ENCODE measurements at places on chromosomes 11 and 22.

GRCh38 chr22:34427436-34427835 lies 507.2 kb upstream of the LARGE1 start:
- DNase-seq = no peak

DNA sequence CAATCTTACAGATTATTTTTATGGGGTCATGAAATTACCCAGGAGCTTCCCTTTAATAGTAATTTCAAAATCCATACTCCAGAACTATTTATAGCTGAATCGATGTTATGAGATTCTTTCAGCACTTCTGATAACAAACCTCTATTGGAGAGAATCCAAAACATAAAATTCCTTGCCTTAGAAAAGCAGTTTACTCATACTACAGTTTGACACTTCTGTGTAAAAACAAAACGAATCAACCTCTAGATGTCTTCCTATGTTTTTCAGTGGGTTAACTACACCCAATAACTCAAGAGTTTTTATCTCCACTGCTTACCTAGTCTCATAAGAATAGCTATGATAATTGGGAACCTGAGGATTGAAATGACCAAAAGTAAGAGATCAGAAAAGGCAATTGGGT lies 35.6 kb downstream of the KIF18A start:
- no peak for DNase-seq

- no peak for DNase-seq
These were observed 15.7 kb upstream of the GNB1L start for GRCh38 chr22:19870153-19871022.

DNA sequence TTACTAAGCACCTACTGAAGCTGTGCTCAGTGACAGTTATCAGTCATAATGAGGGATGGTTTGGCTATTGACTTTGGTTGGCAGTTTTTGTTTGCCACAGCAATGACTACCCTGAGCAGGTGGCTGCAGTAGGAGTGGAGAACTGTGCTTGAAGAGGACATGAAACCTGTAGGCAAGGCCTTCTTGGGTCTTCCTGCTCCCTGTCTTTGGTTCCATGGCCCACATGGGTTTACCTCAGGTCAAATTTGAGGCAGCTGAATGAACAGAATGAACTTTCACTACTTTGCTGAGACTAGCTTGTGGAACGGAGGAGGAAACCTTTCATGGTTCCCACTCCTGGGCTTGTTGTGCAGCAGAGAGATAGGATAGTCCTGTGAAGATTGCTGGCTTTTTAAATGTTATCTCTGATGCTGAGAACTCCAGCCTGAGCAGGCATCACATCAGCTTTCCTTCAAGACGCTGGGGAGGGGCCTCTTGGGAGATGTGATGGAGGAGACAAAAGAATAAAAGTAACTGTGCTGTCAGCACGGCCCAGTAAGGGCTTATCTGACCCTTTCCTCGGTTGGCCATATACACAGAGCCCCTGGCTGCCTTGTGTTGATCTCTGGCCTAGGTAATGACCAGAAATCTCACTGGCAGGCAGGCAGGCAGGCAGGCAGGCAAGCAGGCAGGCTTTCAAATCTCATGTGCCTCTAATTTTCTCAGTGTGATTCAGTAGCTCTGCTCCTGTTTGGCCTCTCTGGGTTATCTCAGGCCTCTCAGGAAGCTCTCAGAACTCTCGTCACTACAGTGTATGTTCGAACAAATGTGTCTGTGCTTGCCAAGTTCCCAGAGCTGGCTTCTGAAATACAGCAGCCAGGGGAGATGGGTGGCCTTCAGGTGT lies 12.0 kb downstream of the STIM1 start:
- DNase-seq = no peak

DNA sequence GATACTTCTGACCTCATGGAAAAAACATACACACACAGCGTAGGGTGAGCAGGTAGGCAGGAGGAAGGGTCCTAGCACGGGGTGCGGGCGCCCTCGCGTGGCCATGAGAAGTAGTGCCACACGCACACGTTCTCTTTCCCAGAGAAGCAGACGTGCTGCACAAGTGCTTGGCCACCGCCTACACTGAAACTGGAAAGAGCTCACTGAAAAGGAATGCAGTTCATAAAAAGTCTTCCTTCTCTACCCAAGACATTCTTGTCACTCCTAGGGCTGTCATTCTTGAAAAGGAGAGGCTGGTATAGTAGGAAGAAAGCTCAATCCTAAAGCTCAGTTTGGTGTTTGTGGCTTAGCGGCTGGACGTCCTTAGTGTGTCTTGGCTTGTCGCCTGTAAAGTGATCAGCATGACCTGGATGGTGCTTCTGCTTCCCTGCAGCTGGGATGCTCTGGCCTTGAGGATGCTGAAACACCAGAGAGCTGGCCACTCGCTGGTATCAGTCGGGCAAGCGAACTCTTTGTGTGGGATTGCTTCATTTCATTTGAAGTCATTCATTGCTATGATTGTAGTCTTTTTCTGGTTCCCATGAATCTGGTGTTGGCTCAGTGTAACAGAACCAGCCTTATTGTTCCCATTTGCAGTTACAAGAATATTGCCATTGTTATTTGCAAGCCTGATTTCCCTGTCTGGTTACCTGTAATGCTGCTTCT lies 303.8 kb downstream of the NTM start:
- DNase-seq = peak; percentile 81

DNA sequence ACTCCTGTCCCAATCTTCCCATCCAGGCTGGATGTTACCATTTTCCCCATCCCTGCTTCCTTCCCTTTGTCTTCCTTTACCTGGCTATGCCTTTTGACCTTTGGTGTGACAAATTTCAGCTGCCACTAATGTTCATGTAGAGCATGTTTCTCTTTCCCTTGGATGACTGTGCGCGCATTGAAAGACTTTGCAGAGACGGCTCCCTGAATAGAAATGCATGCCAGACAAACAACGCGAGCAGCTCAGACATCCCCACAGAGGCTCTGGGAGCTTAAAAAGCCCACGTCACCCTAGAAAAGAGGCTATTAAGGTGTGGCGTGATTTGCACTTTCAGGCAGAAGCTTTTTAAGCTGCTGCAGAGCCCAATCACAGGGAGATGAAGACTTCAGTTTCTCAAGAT lies 202.0 kb downstream of the NTM start:
- no peak for DNase-seq

DNA sequence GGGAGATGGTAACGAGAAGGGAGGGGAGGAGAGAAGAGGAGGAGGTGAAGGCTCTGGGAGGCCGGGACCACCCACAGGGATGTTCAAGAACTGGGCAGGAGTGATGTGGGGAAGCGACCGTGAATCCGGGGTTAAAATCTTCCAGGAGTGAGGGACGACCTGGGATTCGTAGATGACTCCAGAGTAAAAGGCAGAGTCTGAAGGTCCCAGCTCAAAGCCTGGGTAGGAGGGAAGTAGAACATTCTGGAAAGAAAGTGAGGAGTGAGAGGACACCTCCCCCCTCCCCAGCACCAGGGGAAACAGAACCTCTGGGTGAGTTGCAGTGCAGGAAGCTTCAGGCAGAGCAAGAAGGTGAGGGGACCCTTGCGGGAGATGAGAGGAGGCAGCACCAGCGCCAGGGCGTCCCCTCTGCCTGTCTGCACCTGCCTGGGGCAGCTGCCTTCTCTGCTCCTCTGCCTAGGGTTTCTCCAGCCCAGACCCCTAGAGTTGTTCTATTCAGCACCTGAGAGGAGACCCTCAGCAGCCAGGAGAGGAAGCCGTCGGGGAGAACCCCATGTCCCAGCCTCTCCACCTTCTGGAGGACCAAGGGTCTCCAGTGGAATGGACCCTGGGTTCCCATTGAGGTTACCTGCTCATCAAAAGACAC lies 49.7 kb downstream of the LINC01488 start:
- no peak for DNase-seq

DNA sequence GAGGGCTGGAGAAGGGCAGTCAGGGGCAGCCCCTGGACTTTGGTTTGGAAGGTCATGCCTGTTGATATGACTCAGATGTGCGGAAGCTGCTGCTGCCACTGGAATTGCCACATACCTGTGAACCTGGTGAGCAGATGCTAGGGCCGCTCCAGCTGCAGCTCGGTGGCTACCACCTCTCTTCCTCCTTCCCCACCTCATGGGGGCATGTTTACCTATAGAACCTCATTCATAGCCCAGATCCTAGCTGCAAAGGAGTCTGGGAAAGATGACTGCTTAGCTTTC lies 17.5 kb upstream of the TSPAN18 start:
- DNase-seq = no peak

DNA sequence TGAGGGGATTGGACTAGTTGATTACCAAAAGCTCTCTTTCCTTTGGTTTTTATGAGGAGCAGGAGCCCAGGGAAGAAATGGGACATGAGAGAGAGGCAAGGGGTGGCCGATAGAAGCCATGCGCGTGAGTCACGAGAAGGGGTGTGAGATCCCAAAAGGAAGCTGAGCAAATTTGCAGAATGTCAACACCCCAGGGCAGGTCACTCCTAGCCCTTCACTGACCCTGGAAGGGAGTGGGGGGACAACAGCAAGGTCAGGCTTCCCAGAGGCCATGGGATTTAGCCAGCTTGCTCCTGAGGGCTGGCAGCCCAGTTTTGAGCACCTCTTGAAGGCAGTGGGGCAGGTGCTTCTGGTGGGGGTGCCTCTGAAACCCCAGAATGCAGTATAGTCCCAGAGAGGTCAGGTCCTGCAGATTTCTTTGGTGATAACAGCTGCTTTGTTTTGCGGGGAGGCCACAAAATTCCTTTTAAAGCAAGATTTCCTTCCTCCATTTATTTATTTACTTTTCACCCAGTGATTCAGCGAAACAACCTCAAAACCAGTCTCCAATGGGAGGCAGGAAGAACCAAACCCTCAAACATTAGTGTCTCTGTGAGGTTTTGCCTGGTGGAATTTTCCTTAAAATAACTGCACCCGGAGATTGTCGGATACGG lies 40.1 kb upstream of the TIMP3 start:
- no peak for DNase-seq

DNA sequence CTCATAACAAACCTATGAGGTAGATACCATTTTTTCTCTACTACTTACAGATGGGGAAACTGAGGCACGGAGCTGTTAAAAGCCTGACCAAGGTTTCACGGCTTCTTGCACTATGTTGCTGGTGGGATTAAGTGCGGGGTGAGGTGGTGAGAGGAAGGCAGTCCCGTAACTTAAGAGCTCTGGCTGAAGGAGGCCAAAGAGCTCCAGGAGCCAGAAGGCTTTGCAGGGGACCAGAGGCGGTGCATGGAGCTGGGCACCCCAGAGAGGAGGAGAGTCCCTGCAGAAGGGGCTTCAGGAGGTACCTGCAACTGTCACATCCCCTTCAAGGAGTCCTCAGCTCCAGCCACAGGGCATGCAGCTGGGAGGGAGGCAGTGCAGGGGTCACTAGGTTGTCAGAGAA lies 4.1 kb downstream of the CHRM4 start:
- DNase-seq = no peak

DNA sequence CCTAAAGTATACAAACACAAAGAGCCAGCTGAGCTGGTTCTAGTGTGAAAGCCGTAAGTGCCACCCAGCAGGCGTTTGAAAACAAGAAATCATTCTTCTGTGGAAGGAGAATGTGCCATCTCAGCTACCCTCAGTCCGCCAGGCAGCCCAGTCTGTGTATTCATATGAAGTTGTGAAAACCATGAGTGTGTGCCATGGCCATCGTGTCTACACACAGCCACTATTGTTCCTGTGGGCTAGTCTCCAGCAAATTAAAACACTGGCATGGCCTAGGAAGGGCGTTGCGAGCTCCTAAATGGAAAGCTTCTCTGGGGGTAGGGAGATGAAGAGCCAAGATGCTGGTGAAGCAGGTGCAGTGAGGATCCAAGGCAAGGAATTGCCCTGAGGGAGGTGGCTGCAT lies 51.5 kb upstream of the HORMAD2 start:
- DNase-seq = no peak

DNA sequence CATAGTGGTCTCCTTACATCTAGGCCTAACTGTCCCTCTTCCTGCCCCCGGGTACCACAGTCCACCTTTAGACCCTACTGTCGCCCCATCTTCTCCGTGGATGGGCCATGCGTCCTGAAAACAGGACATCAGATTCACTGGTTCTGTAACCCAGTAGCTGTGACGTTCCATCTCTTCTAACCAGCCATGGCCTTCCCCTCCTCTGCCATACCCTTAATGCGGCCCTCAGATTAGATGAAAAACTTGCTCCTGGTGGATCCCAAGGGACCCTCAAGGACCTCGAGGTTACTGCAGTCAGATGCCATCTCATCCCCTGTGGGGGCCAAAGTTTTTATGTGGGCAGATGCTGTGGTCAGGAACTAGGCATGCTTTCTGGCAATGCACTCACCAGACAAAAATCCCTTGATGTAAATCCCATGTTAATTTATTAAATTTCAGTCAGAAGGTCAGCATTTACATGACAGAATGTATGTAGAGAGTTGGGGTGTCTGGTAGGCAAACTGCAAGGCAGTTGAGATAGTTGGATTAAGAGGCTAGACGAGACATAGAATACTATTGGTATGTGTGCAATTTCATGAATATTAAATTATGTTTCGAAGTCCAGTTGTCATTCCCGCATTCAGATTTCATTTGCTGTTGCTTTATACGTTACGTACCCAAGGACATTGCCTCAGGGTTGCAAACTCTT lies 64.3 kb downstream of the WNT11 start:
- DNase-seq = no peak
